A673 (cell line): ENCODE measurements at places on chromosomes 2 and 18. TPM values are rescaled to one million over a fixed set of nuclear protein-coding genes. Genes with fewer than 3 reads are reported as not detected.

CMPK2 gene
- 3.3 and 4.6 TPM in 2 replicates for total RNA-seq

XDH gene
- total RNA-seq: 0.09 and 0.19 TPM in 2 replicates

PLEKHH2 gene
- 2.2 and 4.7 TPM in 2 replicates for total RNA-seq

PLB1 gene
- total RNA-seq: 0.39 TPM in 1 of 2 replicates, not detected in the other

HS1BP3 gene
- total RNA-seq: 12.6 and 13.2 TPM in 2 replicates

ANKRD23 gene
- total RNA-seq: 6.2 and 8.6 TPM in 2 replicates

HAAO gene
- total RNA-seq: 2.4 and 3.6 TPM in 2 replicates

MOGAT1 gene
- not detected in 2 replicates for total RNA-seq

TRIB2 gene
- 92.3 and 100.0 TPM in 2 replicates for total RNA-seq

LOXL3 gene
- total RNA-seq: 0.88 and 1.9 TPM in 2 replicates

UBR3 gene
- total RNA-seq: 48.9 and 51.7 TPM in 2 replicates

UGT1A5 gene
- total RNA-seq: not detected in 2 replicates

CCDC141 gene
- total RNA-seq: not detected in 2 replicates

MYO7B gene
- total RNA-seq: 0.24 TPM in 1 of 2 replicates, not detected in the other

ERMN gene
- not detected in 2 replicates for total RNA-seq

PIEZO2 gene
- 5.5 and 8.8 TPM in 2 replicates for total RNA-seq

NETO1 gene
- total RNA-seq: 12.1 and 17.6 TPM in 2 replicates

SERPINB2 gene
- 1.7 and 2.5 TPM in 2 replicates for total RNA-seq

DSEL gene
- 24.9 and 30.8 TPM in 2 replicates for total RNA-seq

KLF11 gene
- total RNA-seq: 2.8 and 3.0 TPM in 2 replicates
